ENCODE measurements at places on chromosomes 5 and 9.

GRCh38 chr5:177997319-177997670, 1.3 kb upstream of the PROP1 start:
- no peak for DNase-seq

DNA sequence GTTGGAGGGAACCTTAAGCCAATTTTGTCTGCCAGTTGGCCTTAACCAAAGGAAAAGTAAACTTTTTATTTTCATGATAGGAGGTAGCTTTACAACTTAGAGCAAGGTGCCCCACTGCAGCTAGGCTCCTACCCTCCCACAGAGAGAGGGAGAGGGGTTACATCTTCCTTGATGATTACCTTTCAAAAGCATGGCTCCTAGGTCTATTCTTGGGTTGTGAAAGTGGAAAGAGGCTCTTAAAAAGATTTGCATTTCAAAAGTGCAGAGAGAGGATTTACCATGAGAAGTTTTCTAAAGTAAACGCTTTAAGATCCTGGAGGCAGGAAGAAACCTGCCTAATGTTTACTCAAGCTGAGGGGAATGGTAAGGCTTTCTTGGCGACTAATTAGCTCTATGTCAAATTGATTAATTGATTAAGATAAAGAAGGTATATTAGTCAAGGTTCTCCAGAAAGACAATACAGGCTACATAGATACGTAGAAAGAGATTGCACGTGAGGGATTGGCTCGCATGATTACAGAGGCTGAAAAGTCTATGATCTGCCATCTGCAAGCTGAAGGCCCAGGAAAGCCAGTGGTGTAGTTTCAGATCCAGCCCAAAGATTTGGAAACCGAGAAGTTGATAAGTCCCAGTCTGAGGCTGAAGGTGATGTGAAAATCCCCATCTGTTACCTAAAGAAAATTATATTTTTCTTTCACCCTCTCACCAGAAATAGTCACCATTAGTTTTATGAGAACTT, 333.8 kb upstream of the CTNND2 start:
- DNase-seq, result no peak

DNA sequence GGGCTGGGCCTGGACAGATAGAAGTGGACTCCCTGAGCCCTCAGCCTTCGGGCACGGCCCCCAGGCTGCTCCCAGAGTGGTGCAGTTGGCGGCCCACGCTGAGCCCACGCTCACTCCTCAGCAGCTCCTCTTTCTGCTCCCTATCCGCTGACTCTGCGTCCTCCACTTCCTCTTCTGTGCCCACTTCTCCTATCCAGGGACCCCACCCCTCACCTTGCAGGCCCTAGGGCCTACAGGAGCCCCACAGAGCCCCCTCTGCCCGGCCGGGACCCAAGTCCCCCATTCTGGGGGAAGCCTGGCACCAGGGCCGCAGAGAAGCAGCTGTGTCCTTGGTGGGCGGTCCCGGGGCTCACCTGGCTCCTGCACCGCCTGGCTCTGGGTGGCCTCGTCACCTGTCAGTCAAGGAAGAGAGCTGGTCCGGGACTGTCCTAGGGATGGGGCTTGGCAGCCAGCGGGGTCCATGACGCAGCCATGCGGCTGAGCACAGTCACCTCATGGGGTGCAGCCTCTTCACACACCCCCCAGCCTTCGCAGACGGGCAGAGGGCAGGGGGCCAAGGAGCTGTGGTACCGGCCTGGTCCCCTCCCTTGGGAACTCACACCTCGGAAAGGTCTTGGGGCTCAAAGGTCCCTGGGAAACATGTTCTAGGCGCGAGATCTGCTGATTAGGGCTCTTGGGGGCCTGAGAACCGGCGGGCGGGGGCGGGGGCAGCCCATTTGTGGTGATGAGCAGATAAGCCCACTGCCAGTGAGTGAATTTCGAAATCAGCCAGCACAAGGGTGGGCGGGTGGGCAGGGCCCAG, 5.4 kb upstream of the NRARP start:
- no peak for DNase-seq

GRCh38 chr5:33524476-33524875, 83.7 kb downstream of the TARS1 start:
- DNase-seq, result no peak

DNA sequence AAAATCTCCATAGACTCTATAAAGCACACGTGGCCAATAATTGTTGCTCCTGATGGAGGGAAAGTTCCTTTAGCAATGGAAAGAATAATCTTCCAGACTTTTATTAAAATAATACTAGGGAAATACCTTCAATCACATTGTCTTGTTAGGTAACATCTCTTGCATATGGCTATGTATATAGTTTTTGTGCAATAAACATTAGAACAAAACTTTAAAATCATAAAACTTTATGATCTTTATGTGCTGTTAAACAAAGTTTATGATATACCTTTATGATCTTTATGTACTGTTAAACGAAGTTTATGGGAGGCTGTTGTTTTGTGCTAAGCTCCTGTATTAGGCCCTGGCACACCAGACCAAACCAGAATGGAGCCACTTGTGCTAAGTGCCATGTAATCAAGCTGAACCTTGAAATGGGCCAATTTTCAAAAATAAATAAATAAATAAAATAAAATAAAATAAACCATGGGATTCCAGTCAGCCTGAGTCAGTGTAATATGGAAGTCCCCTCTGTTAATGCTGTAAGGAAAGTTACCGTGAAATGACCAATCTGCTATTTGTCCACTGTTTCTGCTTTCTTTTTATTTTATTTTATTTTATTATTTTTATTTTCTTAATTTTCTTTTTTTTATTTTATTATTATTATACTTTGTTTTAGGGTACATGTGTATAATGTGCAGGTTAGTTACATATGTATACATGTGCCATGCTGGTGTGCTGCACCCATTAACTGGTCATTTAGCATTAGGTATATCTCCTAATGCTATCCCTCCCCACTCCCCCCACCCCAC, 431.3 kb downstream of the SPATA31D1 start:
- no peak for DNase-seq

DNA sequence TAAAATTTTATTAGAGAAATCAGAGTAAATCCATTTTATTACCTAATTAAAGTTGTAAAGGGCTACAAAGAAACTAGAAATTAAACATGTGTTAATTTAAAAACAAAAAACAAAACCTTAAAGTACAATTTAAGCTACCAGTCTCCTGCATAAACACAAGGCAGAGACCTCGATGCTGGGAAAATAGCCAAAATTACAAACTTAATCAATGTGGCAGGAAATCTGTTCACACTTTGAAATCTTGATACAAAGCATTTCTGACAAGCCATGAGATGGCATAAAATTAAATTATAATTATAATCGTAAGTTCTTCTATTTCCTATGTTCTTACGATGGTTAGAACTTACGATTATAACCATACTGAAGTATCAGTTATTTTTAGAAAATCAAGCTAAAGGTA, 158.0 kb upstream of the FREM1 start:
- no peak for DNase-seq

- DNase-seq, result no peak
Observed at GRCh38 chr5:172849606-172850453, 15.8 kb downstream of the ERGIC1 start.

- DNase-seq, result no peak
Observed at GRCh38 chr9:121225240-121225639, 23.6 kb upstream of the RAB14 start.

GRCh38 chr5:39176759-39177630, 42.4 kb downstream of the FYB1 start:
- peak; percentile 47 for DNase-seq

GRCh38 chr5:112641515-112642110, 96.1 kb upstream of the APC start:
- DNase-seq, result no peak

DNA sequence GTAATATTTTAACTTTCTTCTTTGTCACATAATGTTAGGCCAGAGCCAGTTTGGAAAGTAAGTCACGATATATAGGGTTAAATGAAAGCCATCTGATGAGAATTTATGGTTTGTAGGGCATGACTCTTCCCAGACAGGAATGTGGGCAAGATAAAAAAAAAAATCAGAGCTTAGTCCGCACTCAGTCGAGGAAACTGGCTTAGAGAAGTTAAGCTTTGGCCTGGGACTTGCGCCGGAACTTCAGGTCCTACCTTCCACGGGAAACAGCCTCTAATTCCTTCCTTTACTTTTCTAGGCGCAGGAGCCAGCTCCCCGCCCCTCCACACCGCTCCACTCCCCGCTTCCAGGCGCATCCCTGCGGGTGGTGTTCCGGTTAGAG, 475 bp downstream of the DDX31 start:
- DNase-seq, result no peak

DNA sequence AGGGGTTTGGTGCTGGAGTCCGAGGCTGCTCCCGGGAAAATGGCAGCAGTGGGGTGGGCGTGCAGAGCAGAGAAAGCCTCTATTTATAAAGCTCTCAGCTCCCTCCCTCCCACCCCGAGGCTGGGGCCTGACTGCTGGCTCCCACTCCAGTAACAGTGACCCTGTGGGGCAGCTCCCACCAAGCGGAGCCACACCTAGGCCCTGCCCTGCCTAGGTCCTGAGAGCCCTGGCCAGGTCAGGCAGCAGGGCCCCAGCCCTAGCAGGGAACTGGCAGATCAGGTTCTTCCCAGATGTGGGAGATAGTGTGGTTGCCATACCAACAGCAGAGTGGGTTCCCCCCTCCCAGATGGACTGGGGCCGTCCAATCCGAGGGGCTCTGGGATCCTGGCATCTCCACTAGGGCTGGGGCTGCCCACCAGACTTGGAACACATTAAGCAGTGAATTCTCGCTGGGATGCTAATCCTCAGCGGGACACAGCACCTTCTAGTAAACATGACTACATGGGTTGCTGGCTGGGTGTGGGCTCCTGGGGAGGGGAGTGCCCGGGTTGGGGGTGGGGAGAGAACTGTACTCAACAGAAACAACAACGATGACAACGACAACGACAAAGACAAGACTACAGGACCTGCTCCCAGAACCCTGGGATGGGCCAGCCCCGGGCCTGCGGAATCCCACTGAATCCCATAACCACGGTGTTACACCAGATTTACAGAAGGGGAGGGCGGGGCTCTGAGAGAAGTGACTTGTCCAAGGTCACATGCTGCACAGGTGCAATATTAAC, 1.5 kb downstream of the SH3GLB2 start:
- DNase-seq, result no peak

- DNase-seq, result no peak
Observed at GRCh38 chr9:81374459-81375186, 314.7 kb downstream of the TLE1 start.

DNA sequence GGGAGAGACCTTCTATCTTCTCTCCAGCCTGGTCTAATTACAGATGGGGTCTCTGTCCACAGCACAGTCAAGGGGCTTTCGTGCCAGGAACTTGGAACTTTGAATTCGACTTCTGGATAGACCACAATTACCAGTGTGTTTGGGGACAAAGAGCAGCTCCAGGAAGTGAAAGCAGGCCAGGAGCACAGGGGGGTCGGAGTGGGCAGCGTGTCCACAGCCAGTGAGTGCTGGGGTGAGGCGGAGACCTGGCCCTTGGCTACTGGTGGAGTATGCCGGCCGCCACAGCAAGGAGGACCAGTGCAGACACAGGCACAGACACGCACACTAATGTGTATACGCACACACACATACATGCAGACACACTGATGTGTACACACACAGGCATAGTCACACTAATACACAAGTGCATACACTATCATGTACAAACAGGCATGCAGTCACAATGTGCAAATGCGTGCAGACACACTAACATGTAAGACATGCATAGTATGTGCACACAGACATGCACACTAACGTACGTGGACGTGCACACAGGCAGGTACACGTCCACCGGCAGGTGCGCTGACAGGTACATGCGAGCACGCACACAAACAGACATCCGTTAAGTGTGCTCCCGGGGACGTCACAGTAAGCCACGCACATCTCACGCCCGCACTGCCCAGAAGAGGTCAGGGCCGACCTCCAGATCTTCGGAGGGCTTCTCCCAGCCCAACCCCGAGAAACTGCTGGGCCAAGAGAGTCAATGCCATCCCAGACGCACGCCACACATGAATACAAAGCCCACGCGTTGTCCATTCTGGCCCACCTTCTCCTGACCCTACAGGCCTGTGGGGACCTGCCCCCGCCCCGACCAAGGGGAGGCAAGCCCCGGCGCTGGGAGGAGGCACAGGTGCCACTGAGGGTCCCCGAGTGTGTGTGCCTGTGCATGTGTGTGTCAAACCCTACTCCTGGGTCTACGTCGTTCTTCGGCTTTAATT, 46.5 kb downstream of the NKD2 start:
- no peak for DNase-seq

- no peak for DNase-seq
Observed at GRCh38 chr5:34835664-34836063, 3.3 kb upstream of the TTC23L start.

- DNase-seq, result no peak
Observed at GRCh38 chr5:22986281-22986680, 133.1 kb upstream of the CDH12 start.

DNA sequence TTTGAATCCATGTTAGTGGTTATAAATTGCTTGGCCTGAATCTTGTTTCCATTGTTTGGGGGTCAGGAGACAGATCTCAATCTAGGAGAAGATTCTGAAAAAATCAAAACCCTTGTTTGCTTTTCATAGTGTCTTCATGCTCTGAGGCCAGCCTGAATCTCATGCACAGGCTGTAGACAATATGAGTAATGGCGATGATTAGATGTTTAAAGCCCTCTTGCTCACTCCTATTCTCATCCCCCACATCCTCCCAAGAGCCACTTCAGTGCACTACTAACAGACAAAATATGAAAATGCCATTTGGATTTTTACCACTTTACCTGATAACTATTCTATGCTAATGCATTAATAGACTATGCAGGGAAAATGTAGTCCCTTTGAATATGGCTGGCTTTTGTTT, 129.4 kb downstream of the NUDT12 start:
- DNase-seq, result no peak

DNA sequence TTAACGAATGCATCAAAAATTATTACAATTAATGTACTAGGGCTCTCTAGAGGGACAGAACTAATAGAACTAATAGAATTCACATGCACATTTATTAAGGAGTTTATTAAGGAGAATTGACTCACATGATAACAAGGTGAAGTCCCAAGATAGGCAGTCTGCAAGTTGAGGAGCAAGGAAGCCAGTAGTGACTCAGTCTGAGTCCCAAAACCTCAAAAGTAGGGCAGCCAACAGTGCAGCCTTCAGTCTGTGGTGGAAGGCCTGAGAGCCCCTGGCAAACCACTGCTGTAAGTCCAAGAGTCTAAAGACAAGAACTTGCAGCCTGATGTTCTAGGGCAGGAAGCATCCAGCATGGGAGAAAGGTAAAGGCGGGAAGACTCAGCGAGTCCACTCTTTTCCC, 633.8 kb downstream of the SEMA5A start:
- no peak for DNase-seq

DNA sequence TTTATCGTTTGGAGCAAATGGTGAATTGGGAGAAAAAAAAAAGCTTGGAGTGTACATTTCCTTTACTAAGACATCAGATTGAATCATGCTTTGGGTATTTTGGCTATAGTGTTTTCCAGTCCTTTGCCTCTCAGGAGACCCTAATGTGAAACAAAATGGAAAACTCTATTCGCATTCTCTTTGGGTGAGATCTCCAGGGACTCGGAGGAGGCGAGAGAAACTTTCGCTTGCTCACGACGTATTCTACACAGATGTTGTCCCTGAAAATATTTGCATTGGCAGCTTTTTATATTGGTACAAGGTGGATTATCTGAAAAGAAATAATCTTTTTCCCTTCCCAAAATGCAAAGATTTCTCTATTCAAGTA, 1240.1 kb upstream of the WWC1 start:
- no peak for DNase-seq

- no peak for DNase-seq
Observed at GRCh38 chr5:158942217-158942616, 157.5 kb downstream of the EBF1 start.
